ENCODE measurements at places on chromosomes 4 and X. TPM values are rescaled to one million over a fixed set of nuclear protein-coding genes. Genes with fewer than 3 reads are reported as not detected.

Gene MYOZ2
- polyA plus RNA-seq = 0.77 TPM

DNA sequence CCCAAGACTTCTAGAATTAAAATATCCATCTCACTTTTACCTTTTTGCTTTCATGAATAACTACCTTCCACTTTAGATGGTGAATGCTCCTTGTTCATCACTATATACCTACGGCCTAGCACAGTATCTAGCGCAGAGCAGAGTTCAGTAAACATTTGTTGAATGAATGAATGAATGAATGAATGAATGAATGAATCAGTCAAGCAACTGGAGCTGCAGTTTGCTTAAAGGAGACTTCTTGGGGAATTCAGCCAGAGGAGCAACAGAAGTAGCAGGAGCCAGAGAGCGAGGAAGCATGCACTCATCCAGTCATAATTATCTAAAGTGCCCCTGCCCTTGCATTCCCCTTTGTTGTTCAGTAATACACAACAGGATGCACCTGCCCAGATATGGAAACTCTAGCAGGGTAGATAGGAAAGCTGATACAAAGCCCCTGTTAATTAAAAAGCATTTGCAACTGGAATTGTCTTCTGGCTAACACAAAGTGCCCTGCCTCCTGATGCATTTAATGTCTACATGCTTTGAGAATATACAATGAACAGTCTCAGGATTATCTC lies 103.0 kb upstream of the MBNL3 start:
- no peak for DNase-seq

Gene FANCB
- not detected for polyA plus RNA-seq

DNA sequence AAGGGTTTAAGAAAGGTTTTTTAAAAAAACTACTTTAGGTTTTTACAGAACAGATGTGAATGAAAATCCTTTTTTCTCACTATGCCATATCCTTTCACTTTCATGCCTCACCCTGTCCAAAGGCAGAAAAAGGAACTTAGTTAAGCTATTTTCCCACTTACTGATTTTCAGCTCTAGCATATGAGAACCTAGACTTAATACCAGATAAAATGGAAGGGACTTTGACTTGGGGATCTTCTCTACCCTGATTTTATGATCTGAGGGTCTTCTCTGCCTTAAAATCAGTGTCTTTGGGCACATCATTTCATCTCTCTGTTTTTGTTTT lies 42.4 kb downstream of the FNIP2 start:
- no peak for DNase-seq

DNA sequence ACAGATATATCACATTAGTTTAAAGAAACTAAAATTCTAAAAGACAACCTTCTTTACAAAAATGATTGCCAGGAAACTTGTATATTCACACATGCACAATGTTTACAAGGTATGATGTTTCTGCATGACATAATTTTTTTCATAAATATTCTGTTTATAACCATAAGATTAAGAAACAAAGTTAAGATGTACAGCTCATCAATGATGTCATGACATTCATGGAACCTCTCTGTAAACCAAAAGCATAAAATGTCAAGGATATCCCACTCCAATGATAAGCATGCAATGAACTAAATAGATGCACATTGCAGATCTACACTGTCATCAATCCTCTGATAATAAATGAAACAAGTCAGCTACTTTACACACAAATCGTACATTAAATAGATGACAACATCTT lies 136.0 kb downstream of the MAB21L2 start:
- no peak for DNase-seq
